ENCODE measurements at places on chromosomes 13 and 19. TPM values are rescaled to one million over a fixed set of nuclear protein-coding genes. Genes with fewer than 3 reads are reported as not detected.

GRCh38 chr19:718991-719512 is 10.3 kb downstream of the PALM start:
- H3K36me3 ChIP-seq: peaks cover 4% of the 10 kb centered on the region
- DNase-seq: no peak
- H3K4me3 ChIP-seq: peak overlapping the region; percentile 51
- peaks cover 12% of the 10 kb centered on the region for H3K27me3 ChIP-seq

- no peak for DNase-seq
- H3K4me1 ChIP-seq: peaks cover 8% of the 10 kb centered on the region
- H3K27me3 ChIP-seq: no peaks in the 10 kb centered on the region
- H3K4me3 ChIP-seq: no peak overlapping the region
Measured at GRCh38 chr13:39777527-39778061, 122.1 kb downstream of the COG6 start.

DNA sequence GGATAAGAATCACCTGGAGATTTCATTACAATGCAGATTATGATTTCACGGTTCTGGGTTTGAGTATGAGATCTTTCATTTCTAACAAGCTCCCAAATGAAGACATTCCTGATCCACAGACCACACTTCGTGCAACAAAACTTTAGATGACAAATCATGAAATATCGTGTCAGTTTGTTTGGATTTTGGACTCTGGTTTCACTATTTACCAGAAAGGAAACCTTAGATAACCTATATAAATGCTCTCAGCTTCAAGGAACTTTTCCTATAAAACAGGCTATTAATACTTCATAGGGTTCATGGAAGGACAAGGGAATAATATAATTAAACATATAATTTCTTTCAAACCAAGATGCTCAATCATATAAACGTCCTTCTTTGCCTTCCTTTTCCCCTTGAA is 930.5 kb upstream of the SLC10A2 start:
- H3K4me1 ChIP-seq: no peaks in the 10 kb centered on the region
- no peaks in the 10 kb centered on the region for H3K27me3 ChIP-seq
- no peak for DNase-seq

- peaks cover 29% of the 10 kb centered on the region for H3K4me1 ChIP-seq
- DNase-seq: no peak
- no peaks in the 10 kb centered on the region for H3K27me3 ChIP-seq
- H3K4me3 ChIP-seq: peak within 1 kb of the TSS; percentile 91
- H3K27ac ChIP-seq: peak within 1 kb of the TSS; percentile 86
Measured at GRCh38 chr19:18340190-18340989, at the start of gene PGPEP1. Gene PGPEP1 (plus strand): TSS chr19:18340598. CDS start chr19:18340682, 84 bp downstream.

DNA sequence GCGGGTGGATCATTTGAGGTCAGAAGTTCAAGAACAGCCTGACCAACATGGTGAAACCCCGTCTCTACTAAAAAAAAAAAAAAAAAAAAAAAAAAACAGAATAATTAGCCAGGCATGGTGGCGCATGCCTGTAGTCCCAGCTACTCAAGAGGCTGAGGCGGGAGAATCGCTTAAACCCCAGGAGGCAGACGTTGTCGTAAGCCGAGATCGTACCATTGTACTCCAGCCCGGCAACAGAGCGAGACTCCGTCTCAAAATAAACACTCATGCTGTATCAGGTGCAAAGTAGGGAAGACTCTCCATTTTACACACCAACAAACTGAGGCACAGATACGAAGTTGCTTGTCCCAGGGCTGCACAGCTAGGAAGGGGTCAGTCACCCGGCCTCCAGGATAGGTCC is 15.6 kb downstream of the TLE6 start:
- no peak overlapping the region for H3K27ac ChIP-seq
- no peaks in the 10 kb centered on the region for H3K4me1 ChIP-seq
- DNase-seq: no peak
- no peak overlapping the region for H3K4me3 ChIP-seq

DNA sequence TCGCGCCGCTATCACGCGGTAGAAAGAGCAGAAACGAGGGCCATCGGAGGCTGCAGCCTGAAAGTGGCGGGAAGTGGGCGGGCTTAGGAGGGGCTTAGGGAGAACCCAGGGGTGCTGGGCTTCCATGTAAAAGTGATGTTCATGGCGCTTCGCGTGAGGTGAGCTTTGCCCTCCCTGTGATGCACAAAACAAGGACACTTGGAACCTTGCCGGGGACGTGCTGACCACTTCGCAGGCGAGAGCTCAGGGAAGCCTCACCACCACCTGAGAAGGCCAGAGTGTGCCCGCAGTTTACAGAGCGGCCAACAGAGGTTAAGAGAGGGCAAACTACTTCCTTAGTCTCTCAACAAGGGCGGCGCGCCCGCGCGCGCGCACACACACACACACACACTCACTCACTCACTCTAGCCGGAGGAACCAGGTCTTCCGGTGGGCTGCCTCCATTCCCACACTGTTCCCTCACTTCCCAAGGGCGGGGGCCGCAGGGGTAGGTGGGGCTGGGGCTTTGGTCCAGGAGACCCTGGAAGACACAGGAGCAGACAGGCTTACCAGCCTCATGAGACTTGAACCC is 651 bp downstream of the GAPDHS start:
- no peak overlapping the region for H3K27ac ChIP-seq
- H3K4me3 ChIP-seq: no peak overlapping the region
- no peaks in the 10 kb centered on the region for H3K27me3 ChIP-seq
- no peaks in the 10 kb centered on the region for H3K36me3 ChIP-seq

DNA sequence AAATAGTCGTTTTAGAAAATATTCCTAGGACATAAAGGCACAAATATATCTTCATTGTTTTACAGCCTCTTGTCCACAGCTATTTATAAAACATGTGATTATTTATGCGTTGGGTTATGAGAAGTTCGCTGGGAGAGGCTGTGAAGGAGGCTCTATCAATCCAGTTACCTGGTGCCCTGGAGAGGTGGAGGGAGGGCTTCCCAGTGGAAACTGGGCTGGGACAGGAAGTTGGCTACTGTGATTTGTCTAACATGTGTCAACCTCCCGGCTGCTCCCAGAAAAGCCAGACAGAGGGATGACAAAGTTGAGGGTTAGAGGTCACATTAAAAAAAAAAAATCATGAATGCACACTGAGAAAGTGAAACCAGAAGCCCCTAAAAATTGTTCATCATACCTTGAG is 346.5 kb downstream of the ZNF536 start:
- no peaks in the 10 kb centered on the region for H3K27me3 ChIP-seq
- peak overlapping the region; percentile 85 for H3K27ac ChIP-seq
- peak overlapping the region; percentile 74 for H3K4me3 ChIP-seq
- DNase-seq: no peak
- H3K36me3 ChIP-seq: no peaks in the 10 kb centered on the region

DNA sequence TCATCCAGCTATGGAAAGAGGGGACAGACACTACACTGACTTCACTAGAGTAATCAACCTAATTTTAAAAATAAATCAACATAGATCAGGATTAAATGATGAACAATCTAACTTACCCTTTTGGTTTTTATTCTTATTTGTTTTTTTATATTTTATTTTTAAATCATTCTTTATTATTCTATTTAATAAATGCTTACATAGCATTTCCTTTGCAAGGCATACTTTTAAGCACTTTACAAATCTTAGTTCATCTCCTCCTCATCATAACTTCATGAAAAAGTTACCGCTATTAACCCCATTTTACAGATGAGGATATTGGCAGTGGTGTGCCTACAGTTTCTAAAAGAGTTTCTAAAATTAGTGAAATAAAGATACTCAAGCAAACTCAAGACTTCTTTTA is 380.6 kb downstream of the TBC1D4 start:
- H3K4me1 ChIP-seq: no peaks in the 10 kb centered on the region
- H3K27me3 ChIP-seq: no peaks in the 10 kb centered on the region
- H3K27ac ChIP-seq: no peak overlapping the region

Gene PLK5
- not detected for total RNA-seq

Gene RYR1
- total RNA-seq: 1.7 TPM

Measured in esophagus muscularis mucosa (tissue), 4 donors.